Body of pancreas (tissue), 4 donors: ENCODE measurements at places on chromosomes 16 and 17. TPM values are rescaled to one million over a fixed set of nuclear protein-coding genes. Genes with fewer than 3 reads are reported as not detected.
A peak's percentile ranks its signal among the peaks of the same experiment; 100 is the strongest.

- no peaks in the 10 kb centered on the region for H3K4me1 ChIP-seq
- DNase-seq = no peak
- H3K27ac ChIP-seq = no peak overlapping the region
- no peaks in the 10 kb centered on the region for H3K36me3 ChIP-seq
- no peaks in the 10 kb centered on the region for H3K27me3 ChIP-seq
These were observed 109.6 kb upstream of the CACNG3 start for GRCh38 chr16:24146518-24146917.

GRCh38 chr16:67339453-67339852 lies 12.8 kb downstream of the LRRC36 start:
- no peaks in the 10 kb centered on the region for H3K27me3 ChIP-seq
- H3K4me1 ChIP-seq = no peaks in the 10 kb centered on the region
- no peak for DNase-seq

DNA sequence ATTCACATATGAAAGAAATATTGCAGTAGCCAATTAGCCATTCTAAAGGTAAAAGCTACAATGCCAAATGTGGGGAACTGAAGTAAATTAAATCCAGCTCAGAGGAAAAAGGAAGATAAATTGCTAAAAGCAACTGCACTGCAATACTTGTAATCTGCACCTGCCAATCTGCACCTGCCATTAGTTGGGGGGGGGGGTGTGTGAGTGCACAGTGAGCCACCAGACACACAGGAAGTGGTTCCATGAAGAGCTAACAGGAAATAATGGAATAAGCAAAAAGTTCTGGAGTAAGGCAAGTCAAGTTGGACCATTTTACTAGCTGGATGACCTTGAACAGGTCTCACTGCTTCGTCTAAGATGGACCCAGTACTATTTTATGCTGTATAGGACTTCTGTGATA lies 191.8 kb downstream of the PARN start:
- no peak overlapping the region for H3K4me3 ChIP-seq
- no peaks in the 10 kb centered on the region for H3K36me3 ChIP-seq
- no peaks in the 10 kb centered on the region for H3K4me1 ChIP-seq
- H3K27ac ChIP-seq = no peak overlapping the region

DNA sequence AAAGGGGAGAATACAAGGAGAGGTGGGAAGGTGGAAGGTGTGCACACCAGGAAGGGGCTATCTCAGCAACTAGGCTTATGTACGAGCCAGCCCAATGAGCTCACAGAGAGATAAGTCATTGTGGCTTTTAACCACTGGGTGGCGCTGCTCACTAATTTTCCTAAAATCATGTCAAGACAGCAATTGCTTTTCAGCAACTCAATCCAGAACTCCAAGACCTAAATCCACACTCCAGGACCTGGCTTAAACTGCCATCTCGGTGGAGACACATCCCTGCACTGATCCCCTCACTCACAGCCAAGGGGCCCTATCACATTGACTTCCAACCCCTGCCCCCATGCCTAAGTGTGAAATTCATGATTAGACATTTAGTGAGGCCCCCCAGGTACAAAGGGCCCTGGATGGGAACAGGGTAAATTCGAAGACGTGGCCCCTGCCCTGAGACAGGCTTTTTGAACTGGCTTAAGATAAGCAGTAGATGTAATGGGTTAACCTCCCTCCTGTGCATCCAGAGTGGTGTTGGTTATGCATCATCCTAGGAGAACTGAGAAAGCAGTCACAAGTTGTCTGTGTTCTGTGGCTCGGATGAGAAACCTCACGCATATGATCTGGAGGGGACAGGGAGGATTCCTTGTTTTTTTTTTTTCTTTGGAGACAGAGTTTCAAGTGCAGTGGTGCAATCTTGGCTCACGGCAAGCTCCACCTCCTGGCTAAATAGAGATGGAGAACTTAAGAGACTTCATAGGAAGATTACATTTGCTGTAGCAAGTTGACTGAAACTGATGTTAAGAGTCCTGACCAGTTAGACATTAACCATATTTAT lies 11.5 kb downstream of the CCL16 start:
- H3K36me3 ChIP-seq = no peaks in the 10 kb centered on the region
- no peaks in the 10 kb centered on the region for H3K27me3 ChIP-seq
- no peak overlapping the region for H3K27ac ChIP-seq
- DNase-seq = peak; percentile 87

GRCh38 chr16:78982096-78982744 lies 618.3 kb downstream of the MAF start:
- no peak for DNase-seq
- no peak overlapping the region for H3K4me3 ChIP-seq
- H3K36me3 ChIP-seq = no peaks in the 10 kb centered on the region
- H3K27ac ChIP-seq = no peak overlapping the region
- no peaks in the 10 kb centered on the region for H3K27me3 ChIP-seq

GRCh38 chr17:37884516-37884915 lies 39.7 kb upstream of the TBC1D3K start:
- no peak for DNase-seq
- H3K4me3 ChIP-seq = no peak overlapping the region
- H3K36me3 ChIP-seq = no peaks in the 10 kb centered on the region
- H3K27ac ChIP-seq = no peak overlapping the region

DNA sequence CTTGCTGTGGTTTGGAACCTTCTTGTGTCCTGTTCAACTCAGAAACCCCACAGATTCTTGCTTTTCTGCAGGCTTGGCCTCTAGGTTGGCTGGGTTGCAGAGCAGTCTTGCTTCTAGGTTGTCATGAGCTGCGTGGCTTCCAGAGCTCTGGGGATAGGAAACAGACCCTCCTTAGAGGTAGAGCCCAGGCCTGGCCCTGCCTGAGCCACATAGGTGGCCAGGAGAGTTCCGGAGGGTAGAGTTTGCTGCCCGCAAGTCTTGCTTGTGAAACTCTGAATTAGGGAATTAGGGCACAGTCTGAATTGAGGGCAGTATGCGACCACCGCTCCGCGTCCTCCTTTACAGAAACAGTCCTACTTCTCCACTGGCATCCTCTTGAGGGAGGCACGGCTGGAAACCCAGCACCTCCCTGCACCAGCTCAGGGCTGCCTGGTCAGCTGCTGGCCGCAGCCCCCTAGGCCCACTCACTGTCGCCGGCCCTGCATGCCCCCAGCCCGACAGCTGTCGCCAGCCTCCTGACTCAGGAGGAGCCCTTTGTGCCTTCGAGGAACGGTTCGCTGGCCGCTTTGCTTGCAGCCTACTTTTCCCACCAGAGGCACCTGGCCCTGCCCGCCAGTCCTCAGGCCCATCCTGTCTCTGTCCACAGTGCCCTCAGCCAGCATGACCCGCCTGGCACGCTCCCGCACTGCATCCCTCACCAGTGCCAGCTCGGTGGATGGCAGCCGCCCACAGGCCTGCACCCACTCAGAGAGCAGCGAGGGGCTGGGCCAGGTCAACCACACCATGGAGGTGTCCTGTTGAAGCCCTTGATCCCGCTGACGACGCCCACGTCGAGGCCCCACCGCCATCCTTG lies 4.3 kb upstream of the SETD6 start:
- H3K27me3 ChIP-seq = no peaks in the 10 kb centered on the region
- no peak for DNase-seq
- no peak overlapping the region for H3K27ac ChIP-seq
- peaks cover 22% of the 10 kb centered on the region for H3K4me1 ChIP-seq
- no peak overlapping the region for H3K4me3 ChIP-seq
- no peaks in the 10 kb centered on the region for H3K36me3 ChIP-seq

GRCh38 chr16:78640886-78641285 lies 541.4 kb downstream of the WWOX start:
- H3K36me3 ChIP-seq = no peaks in the 10 kb centered on the region
- H3K4me3 ChIP-seq = no peak overlapping the region
- DNase-seq = no peak
- H3K27me3 ChIP-seq = no peaks in the 10 kb centered on the region
- H3K4me1 ChIP-seq = no peaks in the 10 kb centered on the region

GRCh38 chr16:88703486-88704309 lies 2.5 kb downstream of the RNF166 start:
- no peak overlapping the region for H3K4me3 ChIP-seq
- no peak overlapping the region for H3K27ac ChIP-seq
- H3K4me1 ChIP-seq = peaks cover 34% of the 10 kb centered on the region
- DNase-seq = no peak
- no peaks in the 10 kb centered on the region for H3K27me3 ChIP-seq
- H3K36me3 ChIP-seq = no peaks in the 10 kb centered on the region

- peak; percentile 48 for DNase-seq
- H3K36me3 ChIP-seq = no peaks in the 10 kb centered on the region
- no peak overlapping the region for H3K4me3 ChIP-seq
- no peak overlapping the region for H3K27ac ChIP-seq
These were observed 9.3 kb downstream of the KCTD5 start for GRCh38 chr16:2691491-2692248.

- no peaks in the 10 kb centered on the region for H3K36me3 ChIP-seq
- H3K4me1 ChIP-seq = peaks cover 16% of the 10 kb centered on the region
- DNase-seq = no peak
- no peak overlapping the region for H3K4me3 ChIP-seq
- no peak overlapping the region for H3K27ac ChIP-seq
These were observed 4.1 kb downstream of the MMP25 start for GRCh38 chr16:3050487-3050886.

GRCh38 chr16:28149011-28149888 lies 62.5 kb downstream of the XPO6 start:
- no peaks in the 10 kb centered on the region for H3K4me1 ChIP-seq
- peaks cover 21% of the 10 kb centered on the region for H3K36me3 ChIP-seq
- H3K27me3 ChIP-seq = no peaks in the 10 kb centered on the region
- H3K4me3 ChIP-seq = no peak overlapping the region
- no peak for DNase-seq

DNA sequence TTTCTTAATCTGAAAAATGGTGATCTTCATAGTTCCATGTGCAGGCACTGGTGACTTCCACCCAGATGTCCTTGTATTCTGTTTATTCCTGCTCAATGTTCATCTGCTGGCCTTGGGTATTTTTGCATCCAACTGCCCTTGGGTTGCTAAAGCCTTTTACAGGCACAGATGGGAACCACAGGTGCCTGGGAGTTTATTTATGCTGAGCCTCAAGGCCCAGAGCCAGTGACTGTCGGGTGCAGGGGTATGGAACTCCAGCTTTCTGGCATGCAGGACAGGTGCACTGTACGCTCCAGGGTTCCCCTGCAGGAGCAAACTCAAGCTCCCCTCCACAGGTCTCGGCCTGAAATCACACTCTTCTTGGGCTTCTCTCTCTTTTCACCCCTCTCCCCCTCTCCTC lies 22.3 kb downstream of the DYNLRB2 start:
- no peak for DNase-seq
- no peaks in the 10 kb centered on the region for H3K27me3 ChIP-seq
- no peak overlapping the region for H3K4me3 ChIP-seq

- no peaks in the 10 kb centered on the region for H3K27me3 ChIP-seq
- no peak for DNase-seq
- H3K4me3 ChIP-seq = no peak overlapping the region
- no peaks in the 10 kb centered on the region for H3K36me3 ChIP-seq
- H3K27ac ChIP-seq = no peak overlapping the region
- no peaks in the 10 kb centered on the region for H3K4me1 ChIP-seq
These were observed 2276.2 kb downstream of the TP53TG3F start for GRCh38 chr16:35735403-35736251.

DNA sequence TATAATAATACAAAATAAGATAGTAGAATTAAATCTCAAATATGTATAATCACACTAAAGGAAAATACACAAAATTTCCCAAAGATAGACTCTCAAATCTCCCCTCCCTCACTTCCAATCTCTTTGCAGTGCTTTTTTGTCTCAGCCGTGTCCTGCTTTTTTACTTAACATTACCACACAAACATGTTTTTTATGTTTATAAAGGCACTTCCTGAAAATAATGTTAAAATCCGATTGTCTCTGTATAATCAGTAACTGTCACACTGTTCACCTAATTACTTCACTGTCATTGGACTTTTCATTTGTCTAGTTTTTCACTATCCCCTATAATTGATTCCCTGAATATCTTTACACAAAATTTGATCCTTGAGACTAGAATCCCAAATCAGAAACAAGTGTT lies 38.2 kb upstream of the ALDH3A2 start:
- no peaks in the 10 kb centered on the region for H3K36me3 ChIP-seq
- no peak for DNase-seq
- H3K27ac ChIP-seq = no peak overlapping the region
- H3K4me3 ChIP-seq = no peak overlapping the region
- no peaks in the 10 kb centered on the region for H3K27me3 ChIP-seq

The CD300LG gene
- total RNA-seq = 1.8 TPM

The TMEM106A gene
- 6.9 TPM for total RNA-seq

The SMARCE1 gene
- 48.0 TPM for total RNA-seq

The SEZ6L2 gene
- total RNA-seq = 28.3 TPM
